ENCODE measurements at places on chromosomes 6 and 20.

DNA sequence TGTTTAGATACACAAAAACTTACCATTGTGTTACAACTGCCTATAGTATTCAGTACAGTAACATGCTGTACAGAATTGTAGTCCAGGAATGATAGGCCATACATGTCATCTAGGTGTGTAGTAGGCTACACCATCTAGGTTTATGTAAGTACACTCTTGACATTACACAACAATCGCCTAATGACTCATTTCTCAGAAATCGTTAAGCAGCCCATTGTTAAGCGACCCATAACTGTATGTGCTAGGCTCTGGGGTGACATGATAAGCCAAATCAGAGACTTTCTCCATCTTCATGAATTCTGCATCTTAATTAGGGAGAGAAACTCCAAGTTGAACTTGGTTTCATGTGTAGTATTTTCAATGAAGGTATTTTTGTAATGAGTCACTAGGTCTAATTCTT is 17.2 kb downstream of the STK35 start:
- no peak for DNase-seq

GRCh38 chr6:55868771-55869479 is 6.5 kb downstream of the BMP5 start:
- peak; percentile 24 for DNase-seq

DNA sequence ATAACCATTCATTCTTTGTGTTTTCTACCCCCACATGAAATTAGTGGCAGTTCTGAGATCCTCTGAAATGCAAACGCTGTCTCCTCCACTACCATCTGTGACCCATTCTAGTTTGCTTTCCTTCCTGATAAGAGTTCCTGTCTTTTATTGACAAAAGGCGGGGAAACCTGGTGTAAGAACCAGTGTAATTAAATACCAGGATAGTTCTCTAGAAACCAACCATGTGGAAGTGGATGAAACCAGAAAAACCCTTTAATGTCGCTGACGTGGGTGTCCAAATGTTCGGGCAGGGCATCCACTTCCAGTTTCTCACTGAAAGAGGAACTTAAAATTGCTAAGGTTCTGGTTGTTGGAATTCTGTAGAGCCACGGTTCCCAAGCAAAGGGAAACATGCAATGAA is 79.1 kb downstream of the TNFRSF21 start:
- peak; percentile 8 for DNase-seq

- DNase-seq = no peak
These were observed 136.9 kb downstream of the PREX1 start for GRCh38 chr20:48690888-48691287.

- DNase-seq = no peak
These were observed 53.5 kb downstream of the CARMIL1 start for GRCh38 chr6:25332655-25333071.

DNA sequence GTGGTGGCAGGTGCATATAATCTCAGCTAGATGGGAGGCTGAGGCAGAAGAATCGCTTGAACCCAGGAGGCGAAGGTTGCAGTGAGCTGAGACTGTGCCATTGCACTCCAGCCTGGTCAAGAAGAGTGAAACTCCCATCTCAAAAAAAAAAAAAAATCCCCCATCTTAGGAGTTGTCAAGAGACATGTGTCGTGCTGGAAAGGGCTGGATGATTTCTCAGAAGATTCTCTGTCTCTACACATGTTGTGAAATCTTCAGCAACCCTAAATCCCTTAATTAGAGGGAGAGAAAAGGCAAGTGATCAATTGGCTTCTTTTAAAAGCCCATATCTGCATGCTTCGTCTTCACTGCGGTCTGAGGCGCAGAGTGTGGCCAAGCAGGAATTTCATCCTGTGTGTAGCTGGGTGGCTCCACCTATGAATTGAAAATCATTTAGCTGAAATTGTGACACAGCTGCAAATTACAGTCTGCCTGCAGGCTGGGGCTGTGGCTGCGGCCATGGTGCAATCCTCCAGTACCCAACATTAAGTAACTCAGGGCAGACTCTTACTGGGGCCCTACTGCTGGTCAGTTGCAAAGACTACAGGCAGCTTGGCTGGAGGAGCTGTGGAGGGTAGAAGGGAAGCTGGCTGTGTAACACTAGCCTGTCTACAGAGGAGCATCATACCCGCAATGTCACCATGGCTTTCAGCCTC is 3.2 kb upstream of the TGM3 start:
- no peak for DNase-seq

GRCh38 chr20:52405986-52406385 is 214.4 kb upstream of the ZFP64 start:
- no peak for DNase-seq

- no peak for DNase-seq
These were observed 89.4 kb downstream of the TBXT start for GRCh38 chr6:166078294-166078693.

GRCh38 chr6:112117554-112117953 is 30.2 kb downstream of the FAM229B start:
- no peak for DNase-seq

- DNase-seq = no peak
These were observed 73.5 kb upstream of the NFATC2 start for GRCh38 chr20:51616060-51616459.

DNA sequence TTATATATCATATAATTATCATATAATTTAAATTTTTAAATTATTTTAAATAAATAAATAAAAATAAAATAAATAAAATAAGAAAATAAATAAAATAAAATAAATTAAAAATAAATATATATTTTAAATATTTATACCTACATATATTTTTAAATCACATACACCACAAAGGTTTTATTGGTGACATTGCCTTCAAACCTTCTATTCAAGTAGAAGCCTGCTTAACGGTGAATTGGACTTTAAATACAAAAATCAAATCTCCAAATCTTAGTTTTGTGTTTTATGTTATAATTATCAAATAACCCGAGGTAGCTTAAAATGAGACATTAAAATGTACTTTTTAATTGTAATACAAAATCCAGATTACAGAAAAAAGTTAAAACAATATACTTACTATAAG is 1137.8 kb downstream of the HACE1 start:
- no peak for DNase-seq

GRCh38 chr6:20095436-20095835 is 116.8 kb downstream of the MBOAT1 start:
- no peak for DNase-seq

- DNase-seq = no peak
These were observed 53.4 kb downstream of the NUS1 start for GRCh38 chr6:117728626-117729025.

GRCh38 chr20:19785983-19786285 is 27.9 kb downstream of the RIN2 start:
- no peak for DNase-seq

GRCh38 chr20:58623579-58624473 is 27.3 kb upstream of the STX16 start:
- DNase-seq = no peak

- no peak for DNase-seq
These were observed 162.7 kb downstream of the MTHFD1L start for GRCh38 chr6:151027936-151028838.

DNA sequence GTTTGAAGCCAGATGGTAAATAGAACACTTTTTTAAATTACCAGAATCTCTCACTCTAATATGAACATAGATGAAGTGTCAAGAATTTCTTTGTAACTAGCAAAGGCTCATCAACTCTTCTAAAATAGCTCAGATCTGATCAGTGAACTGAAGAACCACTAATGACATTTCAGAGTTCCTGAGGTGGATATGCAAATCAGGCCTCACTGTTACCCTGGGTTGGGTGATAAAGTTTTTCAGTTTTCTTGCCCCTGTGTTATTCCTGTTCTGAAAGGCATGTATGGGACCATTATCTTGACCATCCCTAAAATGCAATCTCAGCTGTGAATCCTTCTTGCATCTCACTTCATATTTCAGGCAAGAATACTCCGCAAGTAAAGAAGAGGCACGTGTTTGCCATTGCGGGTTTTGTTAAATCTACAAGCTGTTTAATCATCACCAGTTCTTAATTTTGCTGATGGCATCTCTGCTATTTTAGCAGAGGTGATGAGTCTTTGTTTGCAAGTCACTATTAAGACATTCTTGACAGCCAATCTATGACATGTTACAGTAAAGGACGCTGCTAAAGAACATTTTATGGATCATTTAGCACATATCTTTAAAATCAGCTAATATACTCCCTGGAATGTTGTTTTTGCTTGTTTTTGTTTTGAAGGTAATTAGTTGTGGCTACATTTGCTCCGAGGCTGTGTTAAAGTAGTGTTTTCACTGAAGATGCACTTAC is 47.9 kb downstream of the KHDC1L start:
- no peak for DNase-seq

DNA sequence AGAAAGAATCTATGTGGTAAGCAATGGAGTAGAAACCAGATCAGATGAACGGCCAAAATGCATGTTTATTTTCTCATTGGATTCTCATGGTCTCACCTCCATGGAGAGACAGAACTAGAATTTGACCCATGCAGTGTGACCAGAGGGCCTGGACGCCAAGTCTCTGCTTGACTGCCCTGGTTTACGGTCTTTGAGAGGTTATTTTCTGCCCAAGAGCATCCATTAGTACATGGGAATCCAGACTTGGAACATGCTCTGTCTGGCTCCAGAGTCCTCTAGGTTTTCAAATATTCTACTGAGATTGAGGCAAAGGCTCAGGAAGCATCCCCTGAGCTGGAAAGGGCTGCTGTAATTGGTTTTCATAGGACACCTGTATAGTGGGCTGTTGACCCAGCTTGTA is 45.5 kb upstream of the UST start:
- DNase-seq = no peak

DNA sequence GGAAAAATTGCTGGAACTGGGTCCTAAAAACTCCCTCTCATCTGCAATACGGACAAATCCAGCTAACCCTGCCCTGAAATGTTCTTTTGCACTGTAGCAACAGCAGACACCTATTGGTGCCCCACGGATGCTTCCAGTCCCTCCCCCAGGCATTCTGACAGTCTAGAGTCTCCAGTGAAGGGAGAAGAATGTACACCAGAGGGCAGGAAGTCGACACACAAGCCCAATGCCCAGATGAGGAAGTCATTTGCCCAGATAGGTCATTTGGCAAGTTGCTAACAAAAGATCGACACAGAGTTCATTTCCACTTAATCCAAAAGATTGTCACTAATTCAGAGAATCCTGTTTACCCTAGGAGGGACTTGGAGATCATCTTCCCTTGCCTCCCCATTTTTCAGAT is 293.0 kb upstream of the PRDM1 start:
- DNase-seq = no peak

GRCh38 chr20:855466-856360 is 22.2 kb downstream of the FAM110A start:
- DNase-seq = no peak

GRCh38 chr6:62285612-62286469 is at the start of gene KHDRBS2:
TSS of gene KHDRBS2 (minus strand) at chr6:62286225.
- DNase-seq = peak; percentile 82

DNA sequence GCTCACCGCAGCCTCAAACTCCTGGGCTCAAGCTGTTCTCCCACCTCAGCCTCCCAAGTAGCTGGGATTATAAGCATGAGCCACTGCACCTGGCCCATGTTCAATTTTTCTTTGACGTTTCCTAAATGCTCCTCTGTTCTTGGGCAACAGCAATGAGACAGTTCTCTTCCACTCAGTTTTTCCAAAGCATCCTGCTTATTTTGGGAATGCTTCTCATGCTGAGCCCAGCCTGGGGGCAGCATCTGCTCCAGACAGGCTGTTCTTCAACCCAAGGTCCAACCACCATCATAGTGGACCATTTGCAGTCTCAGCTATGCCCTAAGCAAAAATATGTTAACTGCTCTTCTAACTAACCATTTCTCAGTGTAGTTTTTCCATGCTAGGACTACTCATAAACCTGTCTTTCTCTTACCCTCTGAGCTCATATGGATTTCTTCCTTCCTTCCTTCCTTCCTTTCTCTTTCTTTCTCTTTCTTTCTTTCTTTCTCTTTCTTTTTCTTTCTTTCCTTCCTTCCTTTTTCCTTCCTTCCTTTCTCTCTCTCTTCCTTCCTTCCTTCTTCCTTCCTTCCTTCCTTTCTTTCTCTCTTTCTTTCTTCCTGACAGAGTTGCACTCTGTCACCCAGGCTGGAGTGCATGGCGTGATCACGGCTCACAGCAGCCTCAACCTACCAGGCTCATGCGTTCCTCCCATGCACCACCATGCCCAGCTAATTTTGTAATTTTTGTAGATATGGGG is 48.4 kb downstream of the GCNT2 start:
- no peak for DNase-seq

DNA sequence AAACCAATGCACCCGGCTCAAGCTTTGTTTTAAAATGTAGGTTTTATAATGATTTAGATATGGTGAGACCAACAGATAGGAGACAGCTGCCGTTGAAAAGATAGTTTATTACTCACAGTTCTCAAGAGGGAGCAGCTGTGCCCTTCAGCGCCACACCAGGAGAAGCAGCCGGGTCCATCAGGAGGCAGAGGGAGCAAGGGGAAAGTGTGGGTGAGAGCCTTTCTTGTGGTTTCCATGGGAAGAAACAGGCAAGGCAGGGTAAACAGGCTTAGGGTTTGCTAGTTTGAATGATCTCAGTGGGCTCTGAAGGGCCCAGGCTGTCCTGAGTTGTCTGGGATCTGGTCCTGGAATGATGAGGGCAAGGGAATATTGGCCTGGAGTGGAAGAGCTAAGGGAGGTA is 117.7 kb upstream of the PLCB4 start:
- peak; percentile 21 for DNase-seq

DNA sequence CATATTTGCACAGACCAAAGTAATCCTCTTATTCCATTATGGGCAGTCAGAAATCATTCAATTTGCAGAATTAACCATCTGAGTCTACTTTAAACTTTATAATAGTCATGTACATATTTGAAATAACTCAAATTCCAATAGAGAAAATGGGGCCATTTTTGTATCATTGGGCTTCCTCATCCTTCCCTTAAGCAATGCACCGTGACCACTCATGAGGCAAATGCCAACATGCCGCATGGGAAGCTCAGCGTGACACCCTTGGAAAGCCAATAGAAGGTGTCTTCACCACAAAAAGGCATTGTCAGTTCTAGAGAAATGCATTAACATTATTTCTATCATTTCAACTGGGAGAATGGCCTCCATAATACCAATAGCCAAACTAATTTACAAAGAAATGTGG is 38.5 kb downstream of the SIM1 start:
- DNase-seq = no peak

DNA sequence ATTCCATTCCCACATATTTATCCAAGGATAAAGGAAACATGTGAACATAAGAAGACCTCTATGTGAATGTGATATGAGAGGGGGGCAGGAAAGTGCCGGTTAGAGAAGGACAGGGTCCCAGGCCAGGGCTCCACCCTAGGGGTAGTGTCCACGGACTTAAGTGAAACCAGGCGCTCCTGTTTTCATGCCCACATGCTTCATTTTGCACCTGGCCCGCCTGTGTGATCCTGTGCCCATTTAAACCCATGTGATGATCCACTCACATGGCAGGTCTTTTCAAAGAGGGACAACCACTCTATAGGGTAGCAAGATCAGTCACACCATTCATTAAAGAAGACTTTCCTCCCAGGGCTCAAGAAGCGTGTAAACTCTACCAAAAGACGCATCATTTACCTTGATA is 865.3 kb upstream of the GJE1 start:
- no peak for DNase-seq

GRCh38 chr6:168704678-168705077 is 263.7 kb downstream of the SMOC2 start:
- DNase-seq = no peak

DNA sequence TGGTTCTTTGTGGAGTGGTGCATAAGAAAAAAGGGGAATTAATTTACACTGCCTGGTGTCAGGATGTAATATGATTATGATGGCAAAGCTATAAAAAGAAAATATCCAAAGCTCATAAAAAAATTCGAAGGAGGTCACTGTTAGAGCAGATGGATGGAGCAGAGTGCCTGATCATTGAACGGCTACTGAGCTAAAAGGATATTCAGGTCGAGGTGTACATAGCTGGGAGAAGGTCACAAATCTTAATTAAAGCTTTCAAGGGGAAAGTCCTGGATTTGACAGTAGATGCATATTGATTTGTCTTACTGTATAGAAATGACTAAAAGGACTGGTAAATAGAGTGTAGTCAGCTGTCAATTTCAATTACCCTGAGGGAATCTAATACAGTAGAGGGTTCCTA is 84.4 kb downstream of the PKIB start:
- no peak for DNase-seq

Data from NCI-H510A (cell line).